ENCODE measurements at places on chromosomes 7 and 10. TPM values are rescaled to one million over a fixed set of nuclear protein-coding genes. Genes with fewer than 3 reads are reported as not detected.

- H3K27me3 ChIP-seq = no peaks in the 10 kb centered on the region
- peak; percentile 25 for DNase-seq
- no peak overlapping the region for H3K4me3 ChIP-seq
- peak overlapping the region; percentile 89 for H3K27ac ChIP-seq
Measured at GRCh38 chr7:2873686-2874551, 29.8 kb upstream of the GNA12 start.

Gene ZNF853
- total RNA-seq = 12.3 TPM

Gene ASZ1
- not detected for total RNA-seq

Gene NKX1-2
- total RNA-seq = 2.0 TPM

DNA sequence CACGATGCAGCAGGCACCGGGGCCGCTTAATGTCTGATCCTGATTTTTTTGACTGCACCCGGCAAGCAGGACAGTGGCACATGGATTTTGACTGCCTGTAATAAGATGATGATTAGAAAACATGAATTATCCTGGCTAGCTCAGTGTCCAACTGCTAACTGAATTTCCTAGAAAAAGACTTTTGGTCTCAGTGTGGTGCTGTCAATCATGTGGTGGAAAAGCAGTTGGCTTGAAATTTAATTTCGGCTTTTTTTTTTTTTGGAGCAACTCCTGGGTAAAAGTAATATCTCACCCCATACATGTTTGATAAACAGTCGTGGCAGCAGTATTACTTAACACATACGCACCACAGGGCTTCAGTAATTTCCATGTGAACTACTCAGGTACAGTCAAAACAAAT, 227.7 kb downstream of the FANK1 start:
- DNase-seq = no peak
- no peak overlapping the region for H3K4me3 ChIP-seq
- no peaks in the 10 kb centered on the region for H3K36me3 ChIP-seq
- H3K27ac ChIP-seq = no peak overlapping the region

- H3K4me3 ChIP-seq = no peak overlapping the region
- H3K27ac ChIP-seq = peak overlapping the region; percentile 1
- no peaks in the 10 kb centered on the region for H3K27me3 ChIP-seq
- H3K4me1 ChIP-seq = peaks cover 58% of the 10 kb centered on the region
- DNase-seq = no peak
Measured at GRCh38 chr10:5589661-5590511, 65.1 kb downstream of the CALML3 start.

DNA sequence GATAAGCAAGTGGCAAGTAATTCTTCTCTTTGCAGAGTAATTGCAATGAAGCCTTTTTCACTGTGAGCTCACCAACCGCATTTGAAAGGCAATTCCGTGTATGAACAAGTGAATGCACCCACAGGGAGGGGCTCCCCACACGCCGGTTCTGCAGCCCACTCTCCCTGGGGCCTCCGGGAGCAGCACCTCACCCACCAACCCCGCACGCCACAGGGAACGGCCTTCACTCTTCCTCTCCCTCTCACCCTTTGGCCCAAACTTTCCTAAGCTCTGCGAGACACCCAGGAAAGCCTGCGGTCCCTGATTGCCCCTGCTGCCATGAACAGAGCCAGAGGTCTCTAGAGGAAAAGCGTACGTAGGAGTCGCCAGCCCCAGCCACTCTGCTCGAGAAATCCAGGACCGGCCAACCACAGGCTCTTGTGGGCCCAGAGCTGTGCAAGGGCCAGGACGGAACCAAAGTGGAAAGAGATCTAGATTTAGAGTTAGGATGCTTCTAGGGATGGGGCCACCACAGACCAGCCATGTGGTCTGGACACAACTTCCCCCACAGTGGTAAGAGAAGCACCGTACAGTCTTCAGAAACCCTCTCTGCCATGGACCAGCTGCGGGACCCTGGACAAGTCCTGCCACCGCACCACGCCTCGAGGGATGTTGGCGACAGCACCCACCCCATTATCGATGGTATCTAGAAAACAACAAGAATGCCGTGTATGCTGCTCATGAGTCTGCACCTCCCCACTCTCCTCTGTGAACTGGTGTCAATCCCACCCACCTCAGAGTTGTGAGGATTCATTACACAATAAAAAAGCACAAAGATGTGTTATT, 3.6 kb downstream of the WDR86 start:
- H3K4me1 ChIP-seq = no peaks in the 10 kb centered on the region
- no peak overlapping the region for H3K4me3 ChIP-seq
- H3K27ac ChIP-seq = no peak overlapping the region
- DNase-seq = no peak
- no peaks in the 10 kb centered on the region for H3K27me3 ChIP-seq

GRCh38 chr10:25901199-25901598, 32.8 kb upstream of the MYO3A start:
- H3K27ac ChIP-seq = no peak overlapping the region
- DNase-seq = no peak
- no peaks in the 10 kb centered on the region for H3K4me1 ChIP-seq
- no peak overlapping the region for H3K4me3 ChIP-seq

- no peaks in the 10 kb centered on the region for H3K4me1 ChIP-seq
- H3K4me3 ChIP-seq = no peak overlapping the region
- DNase-seq = no peak
- no peaks in the 10 kb centered on the region for H3K27me3 ChIP-seq
- no peaks in the 10 kb centered on the region for H3K36me3 ChIP-seq
- no peak overlapping the region for H3K27ac ChIP-seq
Measured at GRCh38 chr10:8656261-8656660, 601.8 kb downstream of the GATA3 start.

DNA sequence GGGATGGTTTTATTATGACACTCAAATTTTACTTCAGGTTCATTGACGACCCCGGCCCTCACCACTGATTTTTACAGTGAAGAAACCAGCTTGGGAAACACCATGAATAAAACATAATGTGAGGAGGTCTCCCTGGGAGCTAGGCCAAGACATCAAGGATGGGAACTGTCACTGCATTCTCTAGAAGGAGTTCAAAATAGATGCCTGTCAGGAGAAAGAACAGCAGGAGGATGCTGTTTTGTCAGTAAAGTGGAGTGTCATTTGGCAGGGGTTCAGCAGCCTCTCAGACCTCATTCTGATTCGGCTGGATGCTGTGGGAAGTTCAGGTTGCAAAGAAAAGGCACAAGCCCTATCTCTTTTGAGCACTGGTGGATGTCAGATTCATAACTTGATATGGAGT, 360.3 kb upstream of the C7orf33 start:
- no peaks in the 10 kb centered on the region for H3K4me1 ChIP-seq
- H3K36me3 ChIP-seq = no peaks in the 10 kb centered on the region
- no peak overlapping the region for H3K27ac ChIP-seq
- H3K27me3 ChIP-seq = no peaks in the 10 kb centered on the region
- no peak for DNase-seq

DNA sequence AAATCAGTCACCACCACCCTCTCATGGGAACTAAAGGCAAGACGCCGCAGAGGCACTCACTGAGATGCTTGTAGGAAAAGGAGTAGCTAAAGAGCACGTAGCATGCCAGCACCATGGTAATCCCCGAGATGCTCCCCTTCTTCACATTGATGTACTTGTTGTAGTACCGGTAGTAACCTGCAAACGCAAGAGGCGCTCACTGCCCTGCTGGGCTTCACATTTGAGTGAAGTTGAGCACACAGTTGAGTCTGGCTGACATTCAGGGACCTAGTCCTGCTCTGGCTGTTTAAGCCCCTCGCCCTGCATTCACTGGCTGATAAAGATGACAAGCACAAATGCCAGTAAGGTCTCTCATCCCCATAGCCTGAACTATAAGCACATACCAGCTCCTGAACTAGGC, 6.9 kb downstream of the ATP5MF start:
- peaks cover 7% of the 10 kb centered on the region for H3K36me3 ChIP-seq
- H3K27ac ChIP-seq = peak overlapping the region; percentile 51
- H3K4me1 ChIP-seq = no peaks in the 10 kb centered on the region
- no peaks in the 10 kb centered on the region for H3K27me3 ChIP-seq
- no peak overlapping the region for H3K4me3 ChIP-seq
- peak; percentile 59 for DNase-seq

Gene CALML5
- not detected for total RNA-seq

Gene C1QL3
- total RNA-seq = not detected

- no peaks in the 10 kb centered on the region for H3K4me1 ChIP-seq
- DNase-seq = no peak
- no peaks in the 10 kb centered on the region for H3K27me3 ChIP-seq
- no peaks in the 10 kb centered on the region for H3K36me3 ChIP-seq
- H3K27ac ChIP-seq = no peak overlapping the region
Measured at GRCh38 chr7:155538293-155538692, 8.1 kb downstream of the CNPY1 start.

DNA sequence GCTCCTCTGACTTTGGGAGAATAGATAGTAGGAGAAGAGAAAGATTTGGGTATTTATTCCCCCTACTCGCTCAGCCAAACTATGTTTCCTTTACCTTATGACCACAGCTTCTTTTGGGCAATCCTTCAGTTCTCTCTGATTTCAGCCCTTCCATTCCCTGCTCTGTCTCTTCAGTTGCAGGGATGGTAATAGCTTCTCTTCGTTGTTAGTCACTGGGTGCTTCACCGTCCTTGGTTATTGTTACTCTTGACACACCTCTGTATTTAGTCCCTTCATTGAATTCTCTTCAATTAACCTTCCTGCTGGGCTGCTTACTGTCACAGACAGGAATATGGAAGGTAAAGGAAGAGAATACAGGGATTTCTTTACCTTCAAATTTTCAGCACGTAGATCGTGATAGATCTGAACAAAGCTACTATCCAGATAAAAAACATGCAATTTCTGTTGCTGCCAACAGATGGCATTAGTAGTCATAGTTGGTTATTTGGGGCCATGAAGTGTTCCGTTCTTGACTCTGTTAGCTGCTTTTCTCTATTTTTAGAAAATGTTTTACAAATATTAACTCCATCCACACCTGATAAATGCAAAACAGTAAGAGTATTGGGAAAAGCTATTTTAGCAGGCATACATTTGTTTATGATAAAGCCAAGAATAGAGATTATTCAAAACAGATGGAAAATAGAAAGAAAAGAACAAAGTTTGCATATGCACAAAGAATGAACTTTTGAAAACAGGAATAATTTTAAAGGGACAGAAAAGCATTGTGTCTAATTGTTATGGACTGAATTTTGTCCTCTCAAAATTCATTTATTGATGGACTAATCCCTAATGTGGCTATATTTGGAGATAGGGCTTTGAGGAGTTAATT, 14.0 kb upstream of the PTTG1IP2 start:
- no peaks in the 10 kb centered on the region for H3K27me3 ChIP-seq
- no peak for DNase-seq
- no peak overlapping the region for H3K4me3 ChIP-seq
- no peak overlapping the region for H3K27ac ChIP-seq
- H3K36me3 ChIP-seq = no peaks in the 10 kb centered on the region

Gene SPDYE11
- total RNA-seq = not detected

DNA sequence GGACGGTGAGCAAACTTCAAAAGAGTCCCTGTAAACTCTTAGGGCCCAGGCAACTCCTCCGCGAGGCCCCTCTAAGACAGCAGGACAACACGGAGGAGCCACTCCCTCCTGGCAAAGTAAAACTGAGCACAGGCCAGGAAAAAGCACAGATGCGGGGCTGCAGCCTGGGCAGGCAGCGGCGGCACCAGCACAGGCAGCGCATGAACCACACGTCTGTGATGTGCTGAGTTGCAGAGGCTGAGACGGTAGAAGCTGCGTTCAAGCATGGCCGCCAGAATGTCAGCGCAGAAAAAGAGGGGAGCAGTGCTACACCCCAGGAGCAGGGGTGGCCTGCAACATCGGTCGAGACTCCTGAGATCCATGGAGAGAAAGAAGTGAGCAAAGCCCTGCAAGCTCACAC, 46.1 kb upstream of the STK17A start:
- no peak overlapping the region for H3K4me3 ChIP-seq
- peaks cover 28% of the 10 kb centered on the region for H3K4me1 ChIP-seq
- peak overlapping the region; percentile 30 for H3K27ac ChIP-seq
- DNase-seq = no peak
- H3K36me3 ChIP-seq = no peaks in the 10 kb centered on the region

GRCh38 chr7:158362912-158363905, 224.4 kb downstream of the PTPRN2 start:
- no peaks in the 10 kb centered on the region for H3K36me3 ChIP-seq
- no peak overlapping the region for H3K4me3 ChIP-seq
- no peak overlapping the region for H3K27ac ChIP-seq
- no peaks in the 10 kb centered on the region for H3K27me3 ChIP-seq

DNA sequence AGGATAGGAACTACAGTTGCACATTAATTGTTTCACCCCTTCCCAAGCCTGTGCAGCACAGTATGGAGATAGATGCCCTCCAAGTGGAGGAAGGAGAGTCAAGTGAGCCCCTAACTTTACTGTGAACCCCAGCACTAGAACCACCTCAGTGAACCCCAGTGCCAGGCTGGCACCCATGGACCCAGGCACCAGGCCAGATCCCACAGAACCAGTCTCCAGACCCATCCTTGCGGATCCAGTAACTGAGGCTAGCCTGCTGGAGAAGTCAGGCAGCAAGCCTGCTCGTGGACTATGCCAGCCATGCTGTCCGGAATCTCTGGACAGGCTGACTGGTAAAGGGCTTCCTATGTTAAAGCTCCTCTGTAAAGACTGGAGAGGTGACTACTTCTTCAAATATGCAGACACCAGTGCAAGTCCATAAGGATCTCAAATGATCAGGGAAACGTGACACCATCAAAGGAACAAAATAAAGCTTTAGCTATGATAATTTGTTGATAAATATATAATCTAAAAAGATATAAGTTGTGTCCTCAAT, 27.7 kb downstream of the SHOC2 start:
- no peak for DNase-seq
- no peaks in the 10 kb centered on the region for H3K36me3 ChIP-seq

- H3K27ac ChIP-seq = no peak overlapping the region
- no peaks in the 10 kb centered on the region for H3K4me1 ChIP-seq
- no peaks in the 10 kb centered on the region for H3K36me3 ChIP-seq
Measured at GRCh38 chr7:129423700-129424410, 10.4 kb upstream of the STRIP2 start.

Data from Caco-2 (cell line).